ENCODE measurements at places on chromosomes 1 and 21.

- no peak for DNase-seq
Measured at GRCh38 chr1:22241811-22242210, 98.9 kb upstream of the WNT4 start.

DNA sequence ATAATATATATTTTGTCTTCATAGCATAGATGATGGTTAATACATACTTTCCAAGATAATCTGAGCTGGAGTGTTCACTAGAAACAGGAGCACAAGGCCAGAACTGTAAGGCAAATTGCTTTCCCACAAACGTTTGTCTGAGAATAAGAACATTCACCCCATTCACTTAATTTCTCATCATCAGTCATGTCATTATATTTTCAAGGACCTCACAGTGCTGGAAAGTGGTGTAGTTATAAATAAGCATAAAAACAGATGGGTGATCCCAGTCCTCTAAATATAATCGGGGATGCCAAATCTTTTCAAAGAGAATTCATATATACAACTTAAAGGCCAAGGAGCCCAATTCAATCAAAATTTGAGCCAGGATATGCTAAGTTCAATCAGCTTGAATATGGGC is 8.4 kb downstream of the PRRX1 start:
- no peak for DNase-seq

GRCh38 chr21:39737376-39738000 is 7.5 kb upstream of the IGSF5 start:
- no peak for DNase-seq

DNA sequence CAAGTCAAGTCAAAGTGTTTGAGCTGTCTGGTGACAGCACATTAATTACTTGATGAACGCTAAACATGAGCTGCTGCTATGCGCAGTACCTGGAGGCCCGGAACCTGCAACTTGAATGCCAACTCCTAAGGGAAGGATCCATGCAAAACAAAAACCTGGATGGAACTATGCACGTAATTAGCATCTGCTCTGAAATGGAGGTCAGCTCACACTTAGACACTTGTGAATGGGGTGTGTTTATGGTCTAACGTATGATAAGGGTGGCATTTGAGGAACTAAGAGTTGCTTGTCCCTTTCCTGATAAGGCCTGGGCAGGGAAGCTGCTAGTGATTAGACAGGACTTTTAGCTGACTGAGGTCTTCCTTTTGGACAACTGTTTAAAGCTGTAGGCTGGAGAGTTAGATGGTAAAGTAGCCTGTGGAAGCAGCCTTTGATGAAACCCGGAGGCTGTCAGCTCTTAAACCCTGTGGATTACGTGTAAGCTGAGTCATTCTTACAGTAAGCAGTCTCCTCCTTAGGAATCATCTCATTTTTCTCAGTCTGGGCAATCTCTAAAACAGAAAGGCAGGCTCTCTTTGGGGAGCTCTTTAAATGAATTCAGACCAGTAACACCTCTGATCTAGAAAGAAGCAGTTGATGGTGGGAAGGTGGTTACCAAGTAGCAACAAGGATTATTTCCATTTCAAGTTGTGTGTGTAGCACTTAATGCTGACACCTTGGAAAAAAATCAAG is 6.8 kb downstream of the TENT5C start:
- peak; percentile 57 for DNase-seq

DNA sequence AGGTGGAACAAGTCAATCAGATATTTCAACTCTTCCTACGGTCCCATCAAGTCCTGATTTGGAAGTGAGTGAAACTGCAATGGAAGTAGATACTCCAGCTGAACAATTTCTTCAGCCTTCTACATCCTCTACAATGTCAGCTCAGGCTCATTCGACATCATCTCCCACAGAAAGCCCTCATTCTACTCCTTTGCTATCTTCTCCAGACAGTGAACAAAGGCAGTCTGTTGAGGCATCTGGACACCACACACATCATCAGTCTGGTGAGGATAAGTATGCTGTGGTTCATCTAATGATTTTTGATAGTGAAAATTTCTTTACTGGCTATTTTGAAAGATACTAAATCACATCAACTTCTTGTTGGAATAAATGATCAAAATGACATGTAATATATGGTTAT is 67.7 kb upstream of the MPC2 start:
- no peak for DNase-seq

DNA sequence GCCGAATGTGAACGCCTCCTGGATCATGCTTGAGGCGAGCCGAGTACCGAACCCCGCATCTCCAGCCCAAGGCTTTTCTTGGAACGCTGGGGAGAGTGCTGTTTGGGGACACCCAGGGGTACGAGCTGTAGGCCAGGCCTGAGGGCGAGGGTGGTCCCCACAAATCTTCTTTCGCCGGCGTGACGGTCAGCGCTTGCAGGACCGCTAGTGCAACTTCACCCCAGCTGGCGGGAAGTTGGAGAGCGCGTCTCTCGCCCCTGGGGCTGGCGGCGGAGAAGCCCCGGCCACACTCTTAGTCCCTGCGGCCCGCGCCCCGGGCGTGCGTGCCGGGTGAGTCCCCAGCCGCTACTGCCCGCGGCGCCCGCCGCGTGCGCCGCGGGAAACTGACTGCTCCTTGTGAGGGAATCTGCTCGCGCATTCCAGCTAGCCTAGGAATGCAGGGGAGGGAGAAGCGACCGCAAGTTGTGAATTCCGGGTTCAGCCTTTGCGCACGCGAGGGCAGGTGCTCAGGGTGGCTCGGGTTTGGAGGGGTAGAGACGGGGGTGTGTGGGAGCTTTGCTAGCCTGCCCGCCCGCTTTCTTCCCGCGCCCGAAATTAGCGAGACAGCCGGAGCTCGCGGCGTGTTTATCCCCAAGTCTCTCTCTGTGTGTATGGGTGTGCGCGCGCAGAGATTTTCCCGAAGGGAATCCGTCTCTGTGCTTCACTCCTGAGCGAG is 884 bp downstream of the LHX4 start:
- no peak for DNase-seq

DNA sequence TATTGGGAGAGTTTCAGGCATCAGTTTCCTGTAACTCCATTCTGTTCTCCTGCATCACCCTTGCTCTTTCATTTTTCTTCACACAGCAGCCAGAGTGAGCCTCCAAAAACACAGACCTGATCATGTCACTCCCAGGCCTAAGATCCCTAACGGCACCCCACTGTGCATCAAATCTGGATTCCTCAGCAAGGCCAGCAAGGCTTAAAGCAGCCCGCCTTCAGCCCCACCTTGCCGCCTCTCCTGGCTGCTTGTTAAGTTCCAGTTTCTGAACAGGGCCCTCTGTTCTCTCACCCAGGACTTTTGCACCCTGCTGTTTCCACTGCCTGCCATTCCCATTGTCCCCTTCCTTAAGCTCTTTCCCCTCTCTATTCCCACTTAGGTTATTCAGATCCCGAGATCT is 29.3 kb downstream of the C1orf116 start:
- DNase-seq: no peak

- DNase-seq: no peak
Measured at GRCh38 chr1:239367196-239367810, 19.1 kb upstream of the CHRM3 start.

DNA sequence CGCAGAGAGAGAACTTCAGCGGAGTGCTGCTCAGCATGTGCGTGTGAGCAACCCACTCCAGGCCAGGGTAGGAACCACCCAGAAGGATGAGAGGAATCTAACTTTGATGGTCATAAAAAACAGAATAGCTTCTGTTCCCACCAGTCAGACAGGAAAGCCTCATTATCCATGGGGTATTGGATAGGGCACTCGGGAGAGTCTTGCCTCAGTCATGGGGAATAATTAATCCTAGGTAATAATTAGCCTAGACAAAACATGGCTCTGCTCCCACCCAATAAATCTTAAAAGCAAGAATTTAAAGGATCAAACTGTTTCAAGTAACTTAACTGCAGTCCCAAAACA is 35.3 kb downstream of the LDLRAD1 start:
- no peak for DNase-seq

DNA sequence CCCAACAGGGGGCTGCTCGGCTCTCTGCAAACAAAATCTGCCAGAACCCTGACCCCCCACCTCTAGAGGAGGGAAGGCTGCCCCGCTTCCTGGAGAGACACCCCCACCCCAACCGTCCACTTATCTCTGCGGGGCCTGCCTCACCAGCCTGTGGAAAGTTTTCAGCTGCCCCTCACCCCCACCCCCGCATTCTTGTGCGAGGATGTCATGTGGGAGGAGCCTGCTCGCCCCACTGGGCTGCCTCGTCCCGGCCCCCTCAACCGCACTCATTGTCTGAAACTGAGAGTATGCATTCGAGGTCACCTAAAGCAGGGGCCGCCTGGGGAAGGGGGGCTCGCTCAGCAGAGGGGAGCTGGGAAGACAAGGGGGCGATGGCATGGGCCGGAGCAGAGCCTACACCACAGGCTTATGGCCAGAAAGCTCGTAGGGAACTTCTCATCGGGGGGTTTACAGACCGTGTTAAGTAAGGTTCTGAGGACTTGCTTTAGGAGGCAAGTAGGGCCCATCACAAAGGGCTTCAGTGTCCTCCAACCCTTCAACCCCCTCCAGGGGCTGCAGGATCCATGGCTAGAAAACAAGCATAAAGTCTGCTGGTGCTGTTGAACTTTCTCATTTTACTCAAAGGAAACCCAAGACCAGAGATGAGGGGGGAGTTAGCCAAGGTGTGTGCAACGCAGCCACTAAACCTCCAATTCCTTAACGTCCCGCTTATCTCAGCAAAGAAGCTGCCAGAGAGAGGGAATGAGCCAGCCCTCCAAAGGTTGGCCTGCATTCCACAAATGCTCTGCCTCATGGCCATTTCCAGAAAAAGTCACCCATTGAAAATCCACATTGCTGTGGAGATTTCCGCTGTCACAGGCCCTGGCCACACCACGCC is 9.4 kb downstream of the EPHA2 start:
- DNase-seq: peak; percentile 89

- no peak for DNase-seq
Measured at GRCh38 chr1:6509220-6509918, 17.9 kb upstream of the PLEKHG5 start.

DNA sequence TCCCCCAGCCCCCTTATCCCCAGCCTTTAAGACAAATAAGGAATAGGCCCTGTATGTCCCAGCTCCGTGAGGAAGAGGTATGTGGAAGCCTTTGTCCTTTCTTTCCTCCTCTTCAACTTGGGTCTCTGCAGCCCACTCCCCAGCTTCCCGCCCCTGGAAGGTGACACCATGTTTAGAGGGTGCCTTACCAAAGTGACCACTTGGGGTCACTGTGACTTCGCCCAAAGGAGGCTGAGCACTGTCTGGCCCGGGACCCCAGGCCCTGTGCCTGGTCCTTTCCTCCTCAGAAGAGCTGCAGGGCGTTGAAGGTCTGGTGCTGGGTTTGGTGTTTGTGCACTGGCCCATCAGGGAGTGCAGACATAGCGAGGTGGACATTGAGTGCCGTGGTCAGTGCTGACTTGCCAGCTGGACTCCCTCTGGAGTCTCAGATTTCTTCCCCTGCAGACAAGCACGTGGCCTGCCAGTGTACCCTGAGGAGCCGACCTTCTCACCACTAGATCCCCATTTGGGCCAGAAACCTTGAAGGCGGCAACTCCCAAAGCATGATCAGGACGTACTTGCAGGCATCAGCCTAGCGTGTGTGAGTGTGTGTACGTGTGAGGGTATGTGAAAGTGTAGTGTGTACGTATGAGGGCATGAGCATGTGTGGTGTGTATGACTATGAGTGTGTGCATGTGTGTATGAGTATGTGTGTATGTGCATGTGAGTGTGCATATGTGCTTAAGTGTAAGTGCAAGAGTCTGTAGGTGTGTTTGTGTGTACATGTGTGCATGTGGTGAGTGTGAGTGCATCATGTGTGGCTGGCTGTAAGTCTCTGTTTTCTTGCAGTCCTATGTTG is 181.4 kb upstream of the KIAA0040 start:
- no peak for DNase-seq

- no peak for DNase-seq
Measured at GRCh38 chr1:93257889-93258288, 77.4 kb downstream of the CCDC18 start.

GRCh38 chr1:172421974-172422604 is 1.6 kb downstream of the C1orf105 start:
- no peak for DNase-seq

GRCh38 chr21:34112316-34113033 is 39.1 kb downstream of the MRPS6 start:
- DNase-seq: no peak

GRCh38 chr1:64155278-64155677 is 48.1 kb upstream of the UBE2U start:
- DNase-seq: no peak

DNA sequence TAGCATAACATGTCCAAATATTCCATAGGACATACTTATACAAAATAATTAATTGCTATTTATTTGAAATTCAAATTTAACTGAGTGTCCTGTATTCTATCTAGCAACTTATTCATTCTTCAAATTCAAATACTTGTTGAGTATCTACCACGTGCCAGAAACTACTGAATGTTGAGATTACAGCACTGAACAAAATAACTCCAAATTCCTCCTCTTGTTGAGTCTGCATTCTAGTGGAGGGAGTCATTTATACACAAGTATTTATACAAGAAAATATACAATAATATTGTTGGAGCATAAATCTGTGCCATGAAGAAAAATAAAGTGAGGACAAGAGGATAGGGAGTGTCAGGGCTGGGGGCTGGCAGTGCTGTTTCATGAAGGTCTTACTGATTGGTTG is 43.7 kb upstream of the CDC42BPA start:
- DNase-seq: no peak

GRCh38 chr1:9040659-9041030 is 14.4 kb upstream of the SLC2A7 start:
- no peak for DNase-seq

DNA sequence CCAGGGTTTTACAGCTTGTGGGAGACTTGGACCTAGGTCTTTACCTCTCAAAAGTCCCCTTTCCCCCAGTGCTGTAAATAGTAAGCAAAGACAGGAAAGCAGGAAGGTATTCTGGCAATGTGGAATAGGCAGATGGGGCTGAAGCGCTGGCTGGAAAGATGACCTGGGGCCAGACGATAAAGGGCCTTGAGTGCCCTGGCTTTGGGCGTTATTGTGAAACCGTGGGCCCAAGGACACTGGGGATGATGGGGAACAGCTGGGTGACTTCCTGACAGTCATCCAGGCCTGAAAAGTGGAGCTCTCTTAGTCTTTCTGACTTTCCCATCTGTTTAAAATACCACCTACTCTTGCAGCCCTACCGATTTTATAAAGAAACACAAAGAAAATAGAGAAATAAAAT is 16.3 kb downstream of the URB2 start:
- DNase-seq: no peak

GRCh38 chr1:4146101-4146500 is 246.0 kb upstream of the C1orf174 start:
- DNase-seq: no peak

DNA sequence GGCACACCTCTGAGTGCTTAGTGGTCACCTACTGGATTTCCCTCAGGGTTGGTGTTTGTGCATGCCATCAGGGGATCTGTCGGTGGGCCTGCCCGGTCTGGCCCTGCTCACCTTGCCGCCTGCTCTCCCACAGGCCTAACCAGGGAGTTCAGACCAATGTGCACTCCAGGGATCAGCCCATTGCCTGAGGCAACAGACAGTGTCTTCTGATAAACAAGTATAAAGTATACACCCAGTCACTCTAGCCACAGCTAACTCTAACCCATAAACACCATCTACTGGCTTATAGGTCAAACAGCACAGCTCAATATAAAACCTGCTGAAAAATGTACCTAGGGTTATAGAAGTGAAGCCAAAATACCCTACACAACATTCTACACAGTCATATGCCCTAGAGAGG is 1300.0 kb downstream of the PLA2G4A start:
- no peak for DNase-seq

All from ascending aorta (tissue), 2 donors.